ENCODE measurements at places on chromosomes 13 and 19. TPM values are rescaled to one million over a fixed set of nuclear protein-coding genes. Genes with fewer than 3 reads are reported as not detected.

DNA sequence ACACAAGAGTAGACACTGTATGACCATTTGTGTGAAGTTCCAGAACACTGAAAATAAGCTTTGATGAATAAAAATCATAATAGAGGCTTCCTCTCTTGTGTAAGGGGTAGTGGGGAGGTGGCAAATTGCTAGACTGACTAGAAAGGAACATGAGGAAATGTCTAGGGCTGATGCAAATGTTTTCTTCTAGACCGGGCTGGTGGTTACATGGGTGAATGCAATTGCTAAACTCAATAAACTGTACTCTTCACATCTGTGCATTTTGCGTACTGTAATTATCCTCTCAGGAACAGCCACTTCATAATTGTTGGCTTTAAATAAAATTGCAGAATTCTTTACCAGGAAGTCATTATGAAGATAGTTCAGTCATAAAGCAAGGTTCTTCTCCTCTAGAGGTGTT, 5.2 kb upstream of the KBTBD7 start:
- no peak overlapping the region for H3K4me3 ChIP-seq
- H3K4me1 ChIP-seq: no peaks in the 10 kb centered on the region
- H3K27me3 ChIP-seq: no peaks in the 10 kb centered on the region
- H3K36me3 ChIP-seq: no peaks in the 10 kb centered on the region
- no peak for DNase-seq
- no peak overlapping the region for H3K27ac ChIP-seq

KIR2DL4 gene
- not detected for polyA plus RNA-seq

- DNase-seq: peak; percentile 73
- no peaks in the 10 kb centered on the region for H3K4me1 ChIP-seq
- H3K27ac ChIP-seq: no peak overlapping the region
Observed at GRCh38 chr13:49976314-49977258, 20.3 kb upstream of the TRIM13 start.

DNA sequence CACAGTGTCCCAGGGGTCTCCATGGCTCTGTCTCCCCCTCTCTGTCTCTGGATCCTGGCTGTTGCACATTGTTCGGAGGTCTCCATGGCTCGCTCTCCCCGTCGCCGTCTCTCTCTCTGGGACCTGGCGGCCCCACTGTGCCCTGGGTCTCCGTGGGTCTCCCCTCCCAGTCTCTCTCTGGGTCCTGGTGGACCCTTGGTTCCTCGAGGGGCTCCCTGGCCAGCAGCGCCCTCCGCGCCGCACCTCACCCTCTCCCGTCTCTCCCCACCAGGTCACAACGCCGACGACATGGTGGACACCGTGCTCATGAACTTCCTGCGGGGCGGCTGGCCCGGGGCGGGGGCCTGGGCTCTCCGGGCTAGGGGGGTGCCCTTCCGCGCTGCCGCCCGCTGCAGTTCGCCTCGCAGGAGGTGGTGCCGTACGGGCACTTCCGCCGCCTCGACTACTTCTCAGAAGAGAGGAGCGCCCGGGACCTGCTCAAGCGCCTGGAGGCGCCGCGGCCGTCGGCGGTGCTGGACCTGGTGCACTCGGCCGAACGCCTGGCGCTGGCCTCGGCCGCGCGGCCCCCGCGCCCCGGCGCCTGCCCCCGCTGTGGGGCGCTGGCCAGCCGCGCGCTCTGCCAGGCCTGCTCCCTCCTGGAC, 29.1 kb downstream of the SIGLEC5 start:
- no peaks in the 10 kb centered on the region for H3K4me1 ChIP-seq
- no peak overlapping the region for H3K27ac ChIP-seq
- H3K4me3 ChIP-seq: no peak overlapping the region
- DNase-seq: peak; percentile 12

- H3K27me3 ChIP-seq: no peaks in the 10 kb centered on the region
- peaks cover 9% of the 10 kb centered on the region for H3K36me3 ChIP-seq
- H3K27ac ChIP-seq: no peak overlapping the region
- peak; percentile 79 for DNase-seq
- H3K4me3 ChIP-seq: no peak overlapping the region
Observed at GRCh38 chr19:44951179-44952159, 3.7 kb upstream of the CLPTM1 start.

GRCh38 chr13:62837895-62838294, 1422.2 kb upstream of the PCDH20 start:
- H3K4me1 ChIP-seq: no peaks in the 10 kb centered on the region
- no peak overlapping the region for H3K27ac ChIP-seq
- H3K4me3 ChIP-seq: no peak overlapping the region
- no peaks in the 10 kb centered on the region for H3K27me3 ChIP-seq
- no peaks in the 10 kb centered on the region for H3K36me3 ChIP-seq

GRCh38 chr19:1650650-1651567, 1.5 kb downstream of the TCF3 start:
- H3K27me3 ChIP-seq: no peaks in the 10 kb centered on the region
- peak overlapping the region; percentile 67 for H3K27ac ChIP-seq
- peaks cover 5% of the 10 kb centered on the region for H3K36me3 ChIP-seq
- H3K4me3 ChIP-seq: peak overlapping the region; percentile 55

GPC6 gene
- polyA plus RNA-seq: not detected

DNA sequence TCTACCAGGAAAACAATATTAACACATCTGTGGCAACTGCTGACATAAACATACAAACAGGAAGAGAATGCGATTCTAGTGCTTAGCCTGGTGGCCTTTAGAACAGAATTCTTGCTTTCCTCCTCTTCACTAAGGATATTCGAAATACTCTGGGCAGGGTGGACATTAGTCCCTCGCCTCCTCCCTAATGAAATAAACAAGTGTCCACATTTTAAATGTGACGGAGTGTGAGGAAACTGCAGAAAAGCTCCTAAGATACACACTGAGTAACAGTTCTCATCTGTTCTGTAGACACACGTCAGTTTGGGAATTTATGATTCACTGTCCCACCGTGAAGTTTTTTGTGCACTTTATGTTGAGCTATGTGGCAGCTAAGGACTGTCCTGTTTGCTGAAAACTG, 639 bp downstream of the STARD13 start:
- H3K27ac ChIP-seq: no peak overlapping the region
- no peak overlapping the region for H3K4me3 ChIP-seq
- H3K36me3 ChIP-seq: no peaks in the 10 kb centered on the region
- DNase-seq: no peak
- peaks cover 7% of the 10 kb centered on the region for H3K4me1 ChIP-seq

BST2 gene
- 175 TPM for polyA plus RNA-seq

GRCh38 chr19:54448040-54448773, 792 bp upstream of the LENG8 start:
- H3K4me3 ChIP-seq: peak overlapping the region; percentile 90
- DNase-seq: no peak
- peaks cover 46% of the 10 kb centered on the region for H3K4me1 ChIP-seq

KIR2DL1 gene
- 0.10 TPM for polyA plus RNA-seq

DNA sequence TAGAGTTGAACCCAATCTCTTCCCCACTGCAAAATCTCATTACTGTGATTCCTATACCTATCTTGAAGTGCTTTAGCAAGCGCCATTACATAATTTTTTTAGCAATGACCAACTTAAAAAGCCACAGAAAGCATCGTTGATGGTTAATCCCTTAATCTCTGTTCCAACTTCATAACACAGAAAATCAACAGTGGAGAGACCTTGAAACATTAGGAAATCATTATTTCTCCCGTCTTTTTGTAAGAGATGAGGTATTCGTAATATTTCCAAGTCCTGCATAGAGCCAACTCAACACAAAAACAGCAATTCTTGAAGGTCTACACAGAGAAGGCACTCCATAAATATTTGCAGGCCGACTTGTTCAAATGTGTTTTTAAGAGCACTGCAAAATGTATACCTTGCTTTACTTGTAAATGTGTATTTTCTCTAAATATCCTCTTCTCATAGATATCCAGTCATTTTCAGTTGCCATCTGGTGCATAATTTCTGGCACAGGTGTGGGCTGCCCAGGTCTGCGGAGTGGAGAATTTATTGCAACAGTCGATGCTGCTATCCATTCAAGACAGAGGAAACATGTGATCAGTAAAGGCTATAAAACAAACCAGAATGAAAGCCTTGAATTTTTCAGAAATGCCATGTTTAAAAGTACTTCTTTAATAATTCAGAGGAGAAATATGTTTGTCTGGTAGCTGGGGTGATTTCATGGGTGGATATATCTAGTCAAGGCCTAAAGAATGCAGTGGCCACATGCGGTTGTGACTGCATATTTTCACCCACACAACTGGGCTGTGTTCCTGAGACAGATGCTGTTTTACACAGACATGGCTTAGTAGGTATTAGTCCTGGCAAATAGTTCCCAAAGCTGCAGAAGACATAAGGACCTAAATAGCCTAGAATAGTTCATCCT, 234.3 kb upstream of the STARD13 start:
- H3K27me3 ChIP-seq: no peaks in the 10 kb centered on the region
- H3K27ac ChIP-seq: no peak overlapping the region
- H3K4me1 ChIP-seq: no peaks in the 10 kb centered on the region
- H3K4me3 ChIP-seq: no peak overlapping the region
- DNase-seq: no peak
- no peaks in the 10 kb centered on the region for H3K36me3 ChIP-seq

DNA sequence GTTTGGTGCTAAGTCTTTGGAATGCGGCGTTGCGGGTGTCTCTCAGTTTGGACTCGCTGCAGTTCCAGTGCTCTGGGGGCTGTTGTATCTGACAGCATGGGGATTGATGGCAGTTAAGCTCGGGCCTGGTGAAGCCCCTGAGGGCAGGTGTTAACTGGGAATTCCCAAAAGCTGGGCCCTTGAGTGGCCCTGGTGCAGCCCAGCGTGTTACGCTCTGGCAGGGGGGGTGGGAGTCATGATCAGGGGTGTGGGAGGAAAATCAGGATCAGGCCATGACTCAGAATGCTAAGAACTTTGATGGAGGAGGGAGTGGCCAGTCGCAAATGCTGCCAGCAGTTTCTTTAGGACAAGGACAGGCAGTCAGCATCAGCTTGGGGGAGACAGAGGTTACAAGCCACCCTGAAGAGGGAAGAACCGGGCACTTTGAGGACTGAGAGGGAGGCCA, 19.6 kb downstream of the AP2A1 start:
- no peak for DNase-seq
- H3K27ac ChIP-seq: no peak overlapping the region
- H3K4me1 ChIP-seq: no peaks in the 10 kb centered on the region
- peaks cover 38% of the 10 kb centered on the region for H3K36me3 ChIP-seq
- no peak overlapping the region for H3K4me3 ChIP-seq
- H3K27me3 ChIP-seq: no peaks in the 10 kb centered on the region

GRCh38 chr13:73859841-73860240, 274.4 kb downstream of the KLF12 start:
- DNase-seq: peak; percentile 28
- H3K27me3 ChIP-seq: no peaks in the 10 kb centered on the region
- H3K36me3 ChIP-seq: peaks cover 3% of the 10 kb centered on the region
- H3K27ac ChIP-seq: peak overlapping the region; percentile 29
- H3K4me3 ChIP-seq: peak overlapping the region; percentile 71

DNA sequence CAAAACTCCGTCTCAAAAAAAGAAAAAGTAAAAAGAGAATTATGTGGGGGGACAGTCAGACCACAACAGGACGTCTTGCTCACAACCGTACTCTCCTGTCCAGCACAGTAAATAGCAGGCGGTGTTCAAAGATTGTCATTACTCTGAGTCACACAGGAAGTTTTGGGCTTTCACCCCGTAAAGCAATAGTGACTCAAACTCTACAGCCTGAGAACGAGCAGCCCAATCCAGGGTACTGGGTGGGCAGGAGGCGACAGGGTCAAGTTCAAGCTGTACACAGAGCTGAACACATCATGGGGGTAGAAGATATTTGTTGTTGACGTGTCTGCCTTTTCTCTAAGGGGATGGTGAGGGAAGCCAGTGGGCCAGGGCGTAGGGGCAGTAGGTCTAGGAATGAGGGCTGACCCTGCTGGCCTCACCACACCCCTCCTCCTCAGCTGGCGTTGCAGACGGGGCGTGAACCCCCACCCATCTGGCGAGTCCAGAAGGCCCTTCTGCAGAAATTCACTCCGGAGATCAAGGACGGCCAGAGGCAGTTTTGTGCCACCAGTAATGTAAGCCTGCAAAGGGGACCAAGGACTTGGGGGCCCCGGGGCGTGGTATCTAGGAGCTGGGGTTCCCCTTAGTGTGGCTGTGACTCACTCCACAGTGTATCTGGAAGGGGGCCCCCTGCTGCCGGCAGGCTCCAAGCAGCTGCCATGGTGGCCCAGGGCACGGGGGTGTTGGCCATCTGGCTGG, 23.3 kb downstream of the PRR12 start:
- peak overlapping the region; percentile 0 for H3K27ac ChIP-seq
- peaks cover 5% of the 10 kb centered on the region for H3K4me1 ChIP-seq
- no peaks in the 10 kb centered on the region for H3K27me3 ChIP-seq

GRCh38 chr19:14565298-14565679, 6.6 kb downstream of the NDUFB7 start:
- H3K36me3 ChIP-seq: peaks cover 23% of the 10 kb centered on the region
- H3K4me1 ChIP-seq: peaks cover 3% of the 10 kb centered on the region
- no peak for DNase-seq
- H3K27me3 ChIP-seq: no peaks in the 10 kb centered on the region
- H3K4me3 ChIP-seq: no peak overlapping the region
- H3K27ac ChIP-seq: no peak overlapping the region

DNA sequence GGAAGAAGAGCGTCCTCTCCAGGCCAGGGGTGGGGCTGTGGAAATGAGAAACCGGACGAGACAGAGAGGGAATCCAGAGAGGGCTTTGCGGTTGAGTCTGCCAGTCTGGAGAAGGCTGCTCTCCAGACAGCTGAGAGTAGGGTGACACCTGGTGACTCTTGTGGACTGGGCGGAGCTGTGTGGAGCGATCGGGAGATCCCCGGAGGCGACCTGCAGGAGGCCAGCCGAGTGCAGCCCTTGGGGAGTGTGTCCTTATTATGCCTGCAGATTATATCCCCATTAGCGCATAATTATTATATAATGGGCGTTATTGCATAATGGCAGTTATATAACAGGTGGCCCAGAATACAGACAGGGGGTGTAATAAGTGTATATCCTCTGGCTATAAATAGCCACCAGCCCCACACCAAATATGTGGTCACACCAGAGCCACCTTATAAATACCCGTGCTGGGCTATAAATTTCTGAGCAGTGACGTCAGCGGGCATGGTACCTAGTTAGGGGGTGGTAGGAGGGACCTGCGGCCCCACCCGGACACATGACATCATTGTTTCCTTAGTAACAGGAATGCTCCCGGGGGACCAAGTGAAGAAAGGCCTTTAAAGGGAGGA, 41.2 kb downstream of the NFIX start:
- no peak for DNase-seq
- no peaks in the 10 kb centered on the region for H3K36me3 ChIP-seq
- H3K4me3 ChIP-seq: no peak overlapping the region
- no peaks in the 10 kb centered on the region for H3K27me3 ChIP-seq

DNA sequence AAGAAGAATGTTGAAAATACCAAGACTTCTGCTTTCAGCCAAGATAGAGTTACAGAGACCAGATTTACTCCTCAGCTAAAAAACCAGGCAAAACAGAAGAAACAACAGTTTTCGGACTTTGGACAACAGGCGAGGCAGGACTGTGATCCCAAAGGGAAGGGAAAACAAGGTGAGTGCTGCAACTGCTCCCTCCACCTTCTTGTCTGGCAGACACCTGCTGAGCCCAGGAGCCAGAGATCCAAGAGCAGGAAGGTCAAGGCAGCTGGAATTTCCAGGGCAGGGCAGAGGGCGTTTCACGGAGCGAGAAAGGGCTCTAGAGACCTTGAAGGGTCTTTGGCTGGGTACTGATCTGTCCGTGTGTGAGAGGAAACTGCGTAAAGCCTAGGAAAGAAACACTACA, 32.9 kb upstream of the SLC7A9 start:
- DNase-seq: no peak
- H3K27ac ChIP-seq: no peak overlapping the region
- H3K36me3 ChIP-seq: peaks cover 10% of the 10 kb centered on the region
- H3K4me3 ChIP-seq: no peak overlapping the region
- H3K4me1 ChIP-seq: no peaks in the 10 kb centered on the region

- no peaks in the 10 kb centered on the region for H3K36me3 ChIP-seq
- no peak overlapping the region for H3K27ac ChIP-seq
- no peaks in the 10 kb centered on the region for H3K4me1 ChIP-seq
- no peaks in the 10 kb centered on the region for H3K27me3 ChIP-seq
Observed at GRCh38 chr13:80199585-80200292, 141.2 kb downstream of the SPRY2 start.

SMIM17 gene
- polyA plus RNA-seq: 0.45 TPM
